ENCODE measurements at places on chromosomes 7 and 10.

- peak; percentile 74 for DNase-seq
These were observed 31.6 kb downstream of the ABCB5 start for GRCh38 chr7:20647036-20647435.

- peak; percentile 44 for DNase-seq
These were observed 50.5 kb upstream of the COBL start for GRCh38 chr7:51366930-51367613.

- no peak for DNase-seq
These were observed 173.8 kb downstream of the DIP2C start for GRCh38 chr10:515674-516073.

- DNase-seq = peak; percentile 48
These were observed 15.5 kb downstream of the ARHGAP12 start for GRCh38 chr10:31912898-31913850.

GRCh38 chr10:44039599-44039998 is 345.3 kb downstream of the CXCL12 start:
- DNase-seq = peak; percentile 36

GRCh38 chr10:13784067-13784466 is 197.3 kb downstream of the PRPF18 start:
- DNase-seq = no peak

DNA sequence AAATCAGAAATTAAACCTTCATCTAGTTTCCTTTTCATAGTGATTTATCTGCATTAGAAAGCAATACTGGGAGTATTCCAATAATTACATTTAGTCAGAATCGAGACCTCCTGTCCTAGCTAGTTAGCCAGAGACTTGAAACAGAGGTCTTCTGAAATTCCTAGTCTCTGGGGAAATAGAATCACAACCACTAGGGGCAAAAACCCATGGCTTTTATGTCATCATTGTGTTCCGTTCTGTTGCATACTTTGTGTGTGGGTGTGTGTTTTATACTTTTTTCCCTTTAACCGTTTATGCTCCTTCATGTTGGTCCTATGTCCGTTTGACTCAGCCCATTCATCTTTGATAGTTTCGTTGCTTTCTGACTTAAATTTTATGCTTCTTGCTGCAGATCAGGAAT is 79.8 kb downstream of the RALA start:
- DNase-seq = no peak

DNA sequence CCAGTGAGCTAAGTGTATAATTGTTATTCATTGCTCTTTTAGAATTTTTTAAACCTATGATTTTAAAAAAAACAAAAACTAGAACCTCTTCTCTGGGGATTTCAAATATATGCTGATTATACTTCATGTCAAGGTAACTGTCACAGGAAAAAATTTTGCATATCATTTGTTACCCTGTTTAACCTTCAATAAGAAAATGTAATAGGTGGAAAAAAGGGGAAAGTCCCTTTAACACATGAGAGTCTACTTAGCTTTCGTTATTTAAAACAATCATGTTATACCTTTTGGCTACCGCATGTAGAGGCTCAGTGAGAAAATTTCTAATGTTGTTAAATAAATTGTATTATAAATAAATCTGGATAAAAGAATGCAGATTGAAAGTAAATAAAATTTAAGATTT is 190.1 kb upstream of the AKR1E2 start:
- DNase-seq = no peak

GRCh38 chr10:128300290-128300824 is 174.1 kb upstream of the MKI67 start:
- DNase-seq = no peak

GRCh38 chr10:77546042-77546441 is 91.6 kb downstream of the KCNMA1 start:
- no peak for DNase-seq

GRCh38 chr10:55144001-55144400 is 343.0 kb upstream of the PCDH15 start:
- no peak for DNase-seq

DNA sequence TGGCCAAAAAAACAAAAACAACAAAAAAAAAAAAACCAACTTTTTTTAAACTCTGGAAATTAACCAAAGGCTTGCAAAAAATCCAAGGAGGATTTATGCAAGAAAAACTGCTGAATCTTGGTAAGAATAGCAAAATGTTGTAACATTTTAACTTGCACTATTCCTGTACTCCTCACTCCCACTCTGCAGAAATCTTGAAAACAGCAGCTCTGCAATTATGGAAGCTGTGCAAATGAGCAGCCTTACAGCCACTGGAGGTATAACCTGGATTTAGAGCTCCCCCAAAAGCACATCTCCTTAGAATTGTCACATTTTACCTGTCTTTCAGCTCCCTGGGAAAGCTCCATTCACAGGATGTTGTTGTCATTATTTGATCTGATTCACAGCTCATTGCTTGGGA is 41.8 kb upstream of the LRGUK start:
- DNase-seq = no peak

- DNase-seq = no peak
These were observed 366 bp upstream of the TAF3 start for GRCh38 chr10:7817984-7818294.

GRCh38 chr7:25989140-25989705 is 162.8 kb upstream of the NFE2L3 start:
- DNase-seq = no peak

DNA sequence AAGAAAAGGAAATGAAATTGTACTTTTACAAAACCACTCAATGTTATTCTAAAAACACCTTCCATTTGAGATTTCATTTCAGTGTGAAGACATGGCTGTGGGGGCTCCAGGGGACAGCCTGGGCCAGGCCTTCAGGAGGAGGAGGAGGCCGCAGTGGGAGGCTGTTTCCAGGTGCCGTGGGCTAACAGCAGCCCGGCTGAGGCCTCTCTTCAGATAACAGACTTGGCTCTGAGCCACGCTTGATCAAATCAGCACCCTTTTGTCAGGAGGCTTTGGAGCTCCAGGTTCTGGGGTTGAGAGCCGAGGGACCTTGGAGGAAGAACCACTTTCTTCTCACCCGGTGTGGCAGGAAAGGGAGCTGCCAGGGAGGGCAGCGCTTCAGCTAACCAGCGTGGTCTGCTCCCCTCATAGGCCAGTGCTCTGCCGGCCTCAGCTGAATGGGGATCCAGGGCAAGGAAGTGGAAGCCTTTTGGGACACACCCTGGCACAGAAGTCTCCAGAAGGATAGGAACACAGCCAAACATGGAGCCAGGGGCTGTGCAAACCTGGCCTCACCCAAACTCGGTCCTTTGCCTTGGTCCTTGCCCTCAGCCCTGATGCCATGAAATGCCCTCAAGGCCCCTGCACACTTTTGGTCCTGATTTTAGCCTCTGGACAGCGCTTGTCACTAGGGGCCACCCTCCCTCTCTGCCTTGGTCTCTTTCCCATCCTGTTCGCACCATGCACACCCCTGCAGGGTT is 23.5 kb upstream of the CHST15 start:
- no peak for DNase-seq

DNA sequence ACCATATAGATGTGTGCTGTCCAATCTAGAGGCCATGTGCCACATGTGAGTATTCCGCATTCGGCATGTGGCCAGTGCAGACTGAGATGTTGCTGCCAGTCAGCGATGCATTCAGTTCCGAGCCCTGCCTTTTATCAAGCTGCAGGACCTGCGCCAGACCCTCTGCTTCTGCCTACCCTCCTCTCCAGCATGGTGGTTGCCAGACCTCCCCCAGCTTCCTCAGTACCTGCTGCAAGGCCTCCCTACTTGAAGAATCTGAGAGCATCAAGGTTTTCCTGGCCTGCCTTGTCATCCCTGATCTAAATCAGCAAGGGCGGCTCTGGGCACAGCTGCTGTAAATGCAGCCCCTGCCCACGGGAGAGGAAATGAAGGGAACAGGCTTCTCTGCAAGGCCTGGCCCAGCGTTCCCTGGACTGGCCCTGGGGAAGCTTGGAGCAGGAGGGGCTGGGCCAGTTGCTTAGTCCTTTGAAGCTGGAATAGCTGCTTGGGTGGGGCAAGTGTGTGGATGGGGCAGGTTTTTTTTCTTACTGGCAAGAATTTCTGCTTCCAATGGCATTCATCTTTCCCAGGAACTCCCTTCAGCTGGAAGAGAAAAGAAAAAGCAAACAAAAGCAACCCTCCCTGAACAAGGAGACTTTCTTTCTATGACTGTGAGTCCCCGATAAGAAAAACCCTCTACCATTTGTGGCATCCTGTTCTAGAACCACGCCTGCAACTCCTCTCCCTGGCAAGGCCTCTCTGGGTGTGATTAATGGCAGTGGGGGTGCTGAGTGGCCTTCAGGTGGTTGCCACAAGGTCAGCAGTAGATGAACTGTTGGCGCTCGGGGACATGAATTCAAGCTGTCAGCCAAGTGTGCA is 93.0 kb downstream of the NHLRC2 start:
- DNase-seq = peak; percentile 11

DNA sequence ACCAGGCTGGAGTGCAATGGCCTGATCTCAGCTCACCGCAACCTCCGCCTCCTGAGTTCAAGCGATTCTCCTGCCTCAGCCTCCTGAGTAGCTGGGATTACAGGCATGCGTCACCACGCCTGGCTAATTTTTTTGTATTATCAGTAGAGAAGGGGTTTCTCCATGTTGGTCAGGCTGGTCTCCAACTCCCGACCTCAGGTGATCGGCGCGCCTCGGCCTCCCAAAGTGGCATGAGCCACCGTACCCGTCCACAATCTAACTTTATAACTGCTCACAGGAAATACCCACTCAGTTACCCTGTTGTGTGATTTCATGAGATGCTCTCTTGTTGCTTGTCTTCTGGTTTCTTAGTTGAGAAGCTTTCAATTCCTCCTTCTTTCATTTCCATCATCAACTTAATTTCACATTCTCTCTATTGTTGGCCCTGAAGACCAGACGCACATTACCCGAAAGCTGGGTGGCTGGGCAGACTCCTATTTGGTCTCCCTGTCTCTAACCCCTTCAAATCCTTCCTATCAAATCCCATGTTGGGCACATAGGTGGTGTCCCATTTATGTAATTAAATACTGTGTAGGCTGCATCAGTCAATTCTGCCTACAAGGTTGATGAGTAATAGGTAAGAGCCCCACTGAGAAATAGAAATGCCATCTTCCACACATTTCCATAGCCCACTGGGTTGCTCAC is 1.1 kb upstream of the GSTO2 start:
- DNase-seq = no peak

DNA sequence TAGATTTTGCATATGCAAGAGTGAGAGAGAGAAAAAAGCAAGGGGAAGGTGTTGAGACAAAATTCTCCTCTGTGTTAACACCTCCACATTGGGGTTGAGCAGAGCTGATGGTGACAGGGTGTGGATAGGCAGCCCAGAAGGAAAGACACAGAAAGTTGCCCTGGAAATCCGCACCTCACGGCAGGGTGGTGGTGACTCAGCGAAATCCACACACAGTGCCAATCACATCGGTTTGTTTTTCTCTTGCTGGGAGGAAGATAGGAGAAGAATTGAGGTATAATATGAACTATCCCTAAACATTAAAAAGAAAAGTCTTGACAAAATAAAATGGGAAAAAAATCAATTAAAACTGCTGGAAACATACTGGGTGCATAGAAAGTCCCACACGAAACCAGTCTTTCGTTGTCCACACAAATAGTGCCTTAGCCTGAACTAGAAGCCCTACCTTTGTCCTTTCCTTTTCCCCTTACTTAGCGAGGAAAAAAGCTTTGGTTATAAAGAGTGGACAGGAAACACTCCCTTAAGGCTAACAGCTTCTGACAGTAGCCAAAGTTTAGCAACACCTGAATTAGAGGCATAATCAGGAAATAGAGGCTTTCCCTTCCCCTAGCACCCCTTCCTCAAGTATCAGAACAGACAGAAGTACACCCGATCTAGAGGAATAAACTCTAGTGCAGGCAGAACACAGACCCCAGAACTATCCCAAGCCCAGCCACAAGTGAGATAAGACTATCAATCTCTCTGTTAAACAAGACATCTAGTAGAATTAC is 39.2 kb upstream of the DNAJC1 start:
- peak; percentile 4 for DNase-seq

GRCh38 chr7:41130086-41130485 is 572.8 kb downstream of the INHBA start:
- no peak for DNase-seq

Measured in astrocyte of the spinal cord (primary cell).